ENCODE measurements at places on chromosomes 1 and 21.
A peak's percentile ranks its signal among the peaks of the same experiment; 100 is the strongest.

DNA sequence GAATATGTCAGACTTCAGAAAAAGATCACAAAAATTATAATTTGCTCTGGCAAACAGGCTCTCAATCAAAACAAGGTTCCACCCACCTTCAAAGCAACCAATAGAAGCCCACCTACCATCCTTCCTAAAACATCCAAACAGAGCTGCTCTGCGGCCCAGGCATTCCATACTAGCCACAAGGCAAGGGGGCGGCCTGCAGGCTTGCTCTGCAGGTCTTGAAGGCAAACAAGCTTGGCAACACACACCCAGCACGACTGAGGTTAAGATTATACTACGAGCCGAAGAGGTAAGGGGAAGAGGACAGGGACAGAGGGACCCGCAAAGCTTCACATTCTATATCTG lies 207.3 kb downstream of the SLC45A1 start:
- peak; percentile 45 for DNase-seq

DNA sequence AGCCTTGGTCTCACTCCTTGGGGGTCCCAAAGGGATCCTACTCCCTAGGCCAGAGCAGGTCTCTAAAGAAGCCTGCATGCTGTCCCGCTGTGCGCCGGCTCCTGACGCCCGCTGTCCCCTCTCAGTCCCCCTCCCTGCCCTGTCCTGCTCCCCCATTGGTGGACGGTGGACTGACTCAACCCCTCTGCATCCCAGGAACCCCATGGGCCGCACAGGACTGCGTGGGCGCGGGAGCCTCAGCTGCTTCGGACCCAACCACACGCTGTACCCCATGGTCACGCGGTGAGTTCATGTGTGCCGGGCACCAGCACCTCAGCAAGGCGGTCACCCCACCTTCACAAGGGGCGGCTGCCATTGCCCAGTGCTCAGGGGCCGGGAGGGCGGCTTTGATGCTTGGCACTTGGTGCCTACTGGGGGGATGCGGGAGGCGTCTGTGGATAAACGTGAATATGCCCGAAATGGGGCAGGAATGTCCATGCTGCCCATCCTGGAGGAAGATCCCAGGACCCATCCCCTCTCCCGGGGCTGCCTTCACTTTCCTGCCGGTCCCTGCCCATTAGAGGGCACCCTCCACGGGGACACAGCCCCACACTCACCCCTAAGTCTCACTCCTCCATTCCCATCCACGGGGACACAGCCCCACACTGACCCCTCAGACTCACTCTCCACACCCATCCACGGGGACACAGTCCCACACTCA lies 20.2 kb upstream of the LRRC3 start:
- no peak for DNase-seq

DNA sequence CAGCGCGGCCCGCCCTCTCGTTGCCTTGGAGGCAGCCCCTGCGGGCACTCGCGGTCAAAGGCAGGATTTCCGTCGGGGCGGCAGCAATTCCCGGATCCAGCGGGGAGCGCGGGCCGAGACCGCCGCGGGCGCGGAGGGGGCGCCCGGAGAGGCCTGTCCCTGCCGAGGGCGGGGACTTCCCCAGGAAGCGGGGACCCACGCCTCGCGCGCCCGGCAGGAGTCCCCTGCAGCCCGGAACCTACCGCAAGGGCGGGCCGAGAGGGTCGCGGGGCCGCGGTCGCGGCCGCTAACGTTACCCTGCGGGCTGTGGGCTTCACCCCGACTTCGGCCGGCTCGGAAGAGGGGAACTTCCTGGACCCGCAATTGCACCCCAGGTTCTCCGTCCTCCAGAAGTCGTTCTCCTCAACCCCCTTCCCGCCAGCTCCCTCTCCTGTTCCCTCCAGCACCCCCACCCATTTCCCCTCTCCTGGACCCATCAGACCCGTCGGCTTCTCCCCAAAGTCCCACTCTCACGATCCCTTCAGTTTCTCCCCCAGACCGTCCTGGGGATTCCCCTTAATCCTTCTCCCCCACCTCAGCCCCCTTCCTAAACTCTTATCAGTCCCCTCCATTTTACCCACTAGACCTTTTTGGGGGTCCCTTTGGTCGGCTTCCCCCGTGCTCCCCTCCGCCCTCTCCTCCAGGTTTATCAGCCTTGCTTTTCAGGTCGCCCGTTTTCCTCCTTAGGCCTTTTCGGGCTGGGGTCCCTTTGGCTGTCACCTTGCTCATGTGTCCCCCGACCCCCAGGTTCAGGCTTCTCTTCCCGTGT lies 604 bp downstream of the FGR start:
- DNase-seq, result no peak

- no peak for DNase-seq
These were observed 9.4 kb downstream of the PROX1 start for GRCh38 chr1:213997038-213997771.

- DNase-seq, result peak; percentile 74
These were observed 366.9 kb downstream of the TGFB2 start for GRCh38 chr1:218711884-218712674.

- DNase-seq, result peak; percentile 54
These were observed 33.8 kb upstream of the EYA3 start for GRCh38 chr1:28122183-28122582.

GRCh38 chr1:39779821-39780220 lies 8.7 kb upstream of the OXCT2 start:
- DNase-seq, result no peak

GRCh38 chr1:207867136-207868109 lies 43.5 kb downstream of the CD34 start:
- no peak for DNase-seq

DNA sequence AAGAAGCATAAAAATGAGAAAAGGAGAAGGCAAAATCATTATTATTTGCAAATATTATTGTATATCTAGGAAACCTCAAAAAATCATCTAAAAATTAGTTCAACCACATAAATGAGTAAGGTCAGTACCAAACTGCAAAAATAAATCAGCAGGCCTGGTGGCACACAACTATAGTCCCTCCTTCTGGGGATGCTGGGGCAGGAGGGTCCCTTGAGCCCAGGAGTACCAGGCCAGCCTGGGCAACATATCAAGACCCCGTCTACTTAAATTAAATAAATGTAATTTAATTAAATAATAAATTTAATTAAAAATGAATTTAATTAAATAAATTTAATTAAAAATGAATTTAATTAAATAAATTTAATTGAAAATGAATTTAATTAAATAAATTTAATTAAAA lies 40.3 kb upstream of the TRIM67 start:
- DNase-seq, result no peak

- no peak for DNase-seq
These were observed 120.7 kb upstream of the CSF3R start for GRCh38 chr1:36603461-36603860.

DNA sequence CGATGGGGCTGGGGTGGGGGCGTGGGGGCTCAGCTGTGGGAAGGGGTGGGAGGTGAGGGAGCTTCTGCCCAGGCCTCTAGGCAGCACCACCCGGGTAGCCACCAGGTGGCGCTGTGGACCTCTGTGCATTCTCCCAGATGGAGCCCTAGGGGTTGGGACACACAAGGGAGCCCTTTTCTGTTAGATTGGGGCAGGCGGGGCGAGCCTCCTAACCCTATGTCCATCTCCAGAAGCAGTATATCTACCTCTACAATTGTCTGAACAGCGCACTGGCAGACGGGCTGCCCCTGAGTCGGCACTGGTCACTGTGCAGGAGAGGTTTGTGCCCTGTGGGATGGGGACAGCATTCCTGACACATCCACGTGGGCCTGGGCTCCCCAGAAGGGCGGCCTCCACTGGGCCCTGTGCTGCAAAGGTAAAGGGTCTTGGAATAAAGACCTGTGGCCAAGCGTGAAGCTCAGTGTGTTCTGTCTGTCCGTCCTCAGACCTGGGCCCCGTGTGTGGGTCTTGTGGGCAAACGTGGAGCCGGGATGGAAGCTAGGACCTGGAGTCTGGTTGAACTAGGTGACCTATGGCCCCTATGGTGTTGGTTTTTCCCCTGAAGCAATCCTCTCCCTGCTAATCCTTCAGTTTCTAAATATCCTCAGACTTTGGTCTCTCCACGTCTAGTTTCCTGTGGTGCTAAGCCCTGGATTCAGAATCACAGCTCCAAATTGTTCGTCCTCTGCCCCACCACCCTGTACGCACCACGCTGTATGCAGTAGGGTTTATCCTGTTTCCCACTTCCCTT lies 4.4 kb upstream of the LGR6 start:
- DNase-seq, result peak; percentile 43

GRCh38 chr1:4179914-4180735 lies 280.1 kb upstream of the C1orf174 start:
- no peak for DNase-seq

DNA sequence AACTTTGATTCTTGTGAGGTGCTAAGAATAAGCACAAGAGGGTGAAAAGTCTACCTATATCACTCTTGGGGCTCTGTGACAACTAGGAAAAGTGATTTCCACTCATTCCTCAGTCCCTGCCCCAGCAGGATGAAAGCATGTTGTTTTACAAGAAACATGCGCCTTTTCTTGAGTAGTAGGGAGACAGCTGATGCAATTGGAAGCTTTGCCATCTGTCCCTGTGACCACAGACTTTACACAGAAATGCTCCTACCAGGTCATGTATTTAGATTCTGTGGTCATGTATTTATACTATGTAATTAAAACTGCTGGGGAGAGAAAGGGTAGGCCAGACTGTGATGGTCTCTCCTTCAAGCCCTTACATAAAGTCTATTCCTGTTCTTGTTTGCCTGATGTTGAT lies 445.5 kb downstream of the PTPRC start:
- peak; percentile 62 for DNase-seq

- DNase-seq, result no peak
These were observed 117.1 kb downstream of the NRIP1 start for GRCh38 chr21:14947613-14948160.

DNA sequence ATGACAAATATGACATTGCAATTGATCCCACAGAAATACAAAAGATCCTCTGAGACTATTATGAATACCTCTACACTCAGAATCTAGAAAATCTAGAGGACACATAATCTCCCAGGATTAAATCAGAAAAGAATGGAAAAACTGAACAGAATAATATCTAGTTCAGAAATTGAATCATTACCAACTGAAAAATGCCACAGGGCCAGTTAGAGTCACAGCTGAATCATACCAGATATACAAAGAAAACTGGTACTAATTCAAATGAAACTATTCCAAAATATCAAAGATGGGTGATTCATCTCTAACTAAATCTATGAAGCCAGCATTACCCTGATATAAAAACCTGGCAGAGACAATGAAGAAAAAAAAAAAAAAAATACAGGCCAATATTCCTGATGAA lies 149.3 kb downstream of the BRINP3 start:
- DNase-seq, result no peak

- DNase-seq, result no peak
These were observed 106.4 kb downstream of the TBX19 start for GRCh38 chr1:168386949-168387586.

DNA sequence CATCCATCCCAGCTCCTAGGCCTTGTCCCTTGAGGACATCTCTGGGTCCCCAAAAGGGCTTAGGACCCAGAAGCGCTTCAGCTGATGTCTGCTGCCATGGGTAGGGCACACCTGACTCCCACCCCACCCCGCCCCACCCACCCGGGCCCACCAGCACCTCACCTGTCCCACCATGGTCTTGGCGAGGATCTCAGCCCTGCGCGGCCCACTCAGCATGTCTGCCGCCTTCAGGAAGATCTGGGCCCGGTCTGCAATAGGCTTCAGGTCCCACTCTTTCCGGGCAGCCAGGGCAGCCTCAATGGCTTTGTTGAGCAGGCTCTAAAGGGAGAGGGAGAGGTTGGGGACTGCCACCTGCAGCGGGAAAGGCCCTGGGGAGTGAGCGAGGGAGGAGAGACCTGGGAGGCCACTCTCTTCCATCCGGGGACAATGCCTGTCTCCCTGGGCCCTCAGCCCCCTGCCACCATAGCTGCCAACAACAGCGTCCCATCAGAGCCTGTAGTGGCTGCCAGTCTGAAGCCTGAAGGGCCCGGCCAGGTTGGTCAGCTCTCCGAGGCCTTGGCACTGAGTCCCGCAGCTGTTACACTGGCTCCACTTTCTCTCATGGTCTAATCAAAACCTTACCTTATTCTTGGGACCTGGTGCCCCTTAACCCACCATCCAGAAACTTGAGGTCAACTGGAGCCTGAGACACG lies 16.9 kb downstream of the ALDH4A1 start:
- no peak for DNase-seq

- peak; percentile 5 for DNase-seq
These were observed 34.3 kb upstream of the TTC4 start for GRCh38 chr1:54681358-54681757.

- no peak for DNase-seq
These were observed 14.2 kb upstream of the CYP4B1 start for GRCh38 chr1:46784666-46785065.

- DNase-seq, result no peak
These were observed 262.1 kb upstream of the LRRC7 start for GRCh38 chr1:69305621-69306020.

DNA sequence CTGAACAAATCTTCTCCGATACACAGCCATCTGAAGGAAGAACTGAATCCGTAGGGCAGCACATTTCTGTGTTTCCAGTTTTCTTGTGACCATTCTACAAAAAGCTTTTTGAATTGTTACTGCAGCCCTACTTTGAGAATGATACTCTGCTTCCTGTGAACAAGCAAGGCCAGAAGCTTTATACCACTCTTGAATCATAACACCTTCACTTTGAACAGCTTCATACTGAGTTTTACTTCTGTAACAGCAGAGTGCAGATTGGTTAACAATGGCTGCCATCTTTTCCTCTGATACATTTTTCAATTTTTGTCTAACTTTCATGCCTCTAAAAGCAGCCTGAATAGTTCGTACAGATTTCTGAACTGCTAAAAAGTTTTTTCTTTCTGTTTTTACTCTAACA lies 33.6 kb upstream of the F13B start:
- no peak for DNase-seq

DNA sequence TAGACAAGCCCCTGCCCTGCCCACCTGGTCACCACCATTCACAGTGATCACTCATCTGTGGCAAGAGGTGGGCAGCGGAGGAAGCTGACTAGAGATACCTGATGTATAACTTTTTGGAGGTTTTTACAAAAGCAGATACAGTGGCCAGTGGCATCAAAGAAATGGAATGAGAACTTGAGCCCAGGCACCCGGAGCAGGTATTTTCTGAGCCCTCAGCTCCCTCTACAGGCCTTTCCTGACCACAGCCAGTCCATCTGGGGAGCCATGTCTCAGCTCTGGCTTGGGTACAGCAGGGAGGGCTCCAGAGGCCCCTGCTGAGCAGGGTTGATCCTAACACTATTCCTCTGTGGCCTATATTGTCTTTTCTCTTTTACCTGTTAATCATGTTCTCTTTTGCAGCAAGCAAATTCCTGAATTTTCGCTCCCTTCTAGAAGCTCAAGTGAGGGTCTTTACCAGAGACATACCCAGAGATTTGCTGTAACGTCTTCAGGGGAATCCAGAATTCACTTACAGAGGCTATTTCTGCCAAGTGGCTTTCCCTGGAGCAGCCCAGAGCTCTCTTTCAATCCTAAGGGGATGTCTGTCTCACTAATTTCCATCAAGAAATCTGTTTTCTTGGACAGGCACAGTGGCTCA lies 27.3 kb downstream of the GPR157 start:
- peak; percentile 57 for DNase-seq

- no peak for DNase-seq
These were observed 5.0 kb downstream of the CTBS start for GRCh38 chr1:84569216-84569615.

GRCh38 chr1:154736841-154737240 lies 128.9 kb upstream of the ADAR start:
- DNase-seq, result peak; percentile 71

GRCh38 chr1:151251656-151252470 lies 2.7 kb upstream of the PSMD4 start:
- DNase-seq, result peak; percentile 83

All from AG10803 (cell line).